ENCODE measurements at places on chromosomes 7 and 10.

- DNase-seq, result no peak
Observed at GRCh38 chr10:122930140-122930539, 19.7 kb downstream of the FAM24A start.

- no peak for DNase-seq
Observed at GRCh38 chr7:34165927-34166550, 260.7 kb downstream of the BMPER start.

GRCh38 chr7:102933763-102934162, 21.0 kb downstream of the LRRC17 start:
- no peak for DNase-seq

GRCh38 chr7:35032166-35032565, 5.1 kb downstream of the DPY19L1 start:
- DNase-seq, result no peak

DNA sequence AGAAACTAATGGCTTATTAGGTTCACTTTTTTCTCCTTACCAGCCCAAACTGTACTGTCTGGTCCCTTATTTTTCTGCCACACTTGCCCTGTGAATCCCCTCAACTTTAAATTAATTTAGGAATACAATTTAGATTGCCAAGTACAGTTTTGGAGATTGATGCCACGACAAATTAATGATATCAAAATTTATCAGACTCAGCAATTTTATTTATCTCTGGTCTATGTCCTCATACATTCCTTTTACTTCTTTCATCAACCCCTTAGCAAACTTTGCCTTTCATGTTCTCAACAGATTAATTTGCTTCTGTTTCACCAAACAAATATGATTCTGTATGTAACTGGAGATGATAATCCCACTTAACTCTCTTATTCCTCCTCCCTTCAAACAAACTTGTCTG, 38.2 kb downstream of the SHOC2 start:
- no peak for DNase-seq

DNA sequence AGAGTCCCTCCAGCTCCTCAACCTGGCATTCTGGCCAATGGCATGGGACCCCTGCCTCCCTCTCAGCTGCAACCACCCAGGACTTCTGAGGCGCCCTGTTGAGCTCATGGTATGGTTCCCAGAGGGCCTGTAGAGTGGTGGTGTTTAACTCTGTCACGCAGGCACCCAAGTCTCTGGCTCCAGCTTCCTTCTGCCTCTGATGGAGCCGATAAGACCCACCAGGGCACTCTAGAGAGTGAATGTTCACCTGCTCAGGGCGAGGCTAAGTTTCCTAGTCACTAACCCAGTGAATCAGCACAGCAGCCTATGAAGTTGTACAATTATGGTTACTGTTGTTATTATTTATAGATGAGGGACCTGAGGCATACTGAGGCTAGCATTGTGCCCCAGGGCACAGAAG, 120.4 kb downstream of the ZMIZ1 start:
- no peak for DNase-seq

Data from stimulated activated CD8-positive, alpha-beta memory T cell treated with anti-CD3 and anti-CD28 coated beads, Interleukin-4, amount 100 ng/mL, for 24 hours (primary cell).